ENCODE measurements at places on chromosomes 16 and 17. TPM values are rescaled to one million over a fixed set of nuclear protein-coding genes. Genes with fewer than 3 reads are reported as not detected.

GRCh38 chr17:73765824-73766563 is 121.7 kb upstream of the SDK2 start:
- H3K27me3 ChIP-seq, result no peaks in the 10 kb centered on the region
- no peaks in the 10 kb centered on the region for H3K4me1 ChIP-seq
- no peak overlapping the region for H3K27ac ChIP-seq
- no peaks in the 10 kb centered on the region for H3K36me3 ChIP-seq
- no peak overlapping the region for H3K4me3 ChIP-seq
- DNase-seq, result no peak

GRCh38 chr16:316741-317464 is 33.9 kb downstream of the PDIA2 start:
- H3K27ac ChIP-seq, result no peak overlapping the region
- H3K36me3 ChIP-seq, result no peaks in the 10 kb centered on the region
- no peak overlapping the region for H3K4me3 ChIP-seq
- DNase-seq, result no peak

GRCh38 chr17:8894202-8894671 is 26.8 kb upstream of the PIK3R6 start:
- H3K27me3 ChIP-seq, result no peaks in the 10 kb centered on the region
- H3K36me3 ChIP-seq, result no peaks in the 10 kb centered on the region
- H3K4me3 ChIP-seq, result no peak overlapping the region
- no peak for DNase-seq

Gene PRR11
- 1.6 TPM for total RNA-seq

Gene RHOT1
- total RNA-seq, result 55.3 TPM

Gene HLF
- 22.0 TPM for total RNA-seq

Measured in uterus (tissue), 4 donors.